Stimulated activated CD8-positive, alpha-beta memory T cell treated with anti-CD3 and anti-CD28 coated beads, Interleukin-4, amount 100 ng/mL, for 4 hours (primary cell): ENCODE measurements at places on chromosomes 12 and 14.

- no peak for DNase-seq
Observed at GRCh38 chr14:71675900-71676287, 256.3 kb upstream of the RGS6 start.

GRCh38 chr12:24979976-24980730, 31.3 kb upstream of the BCAT1 start:
- no peak for DNase-seq

GRCh38 chr14:105072892-105073719, 7.9 kb upstream of the GPR132 start:
- DNase-seq: no peak

- no peak for DNase-seq
Observed at GRCh38 chr12:121657305-121658008, 12.0 kb downstream of the MORN3 start.
